NCI-H510A (cell line): ENCODE measurements at places on chromosomes 2 and 18.

DNA sequence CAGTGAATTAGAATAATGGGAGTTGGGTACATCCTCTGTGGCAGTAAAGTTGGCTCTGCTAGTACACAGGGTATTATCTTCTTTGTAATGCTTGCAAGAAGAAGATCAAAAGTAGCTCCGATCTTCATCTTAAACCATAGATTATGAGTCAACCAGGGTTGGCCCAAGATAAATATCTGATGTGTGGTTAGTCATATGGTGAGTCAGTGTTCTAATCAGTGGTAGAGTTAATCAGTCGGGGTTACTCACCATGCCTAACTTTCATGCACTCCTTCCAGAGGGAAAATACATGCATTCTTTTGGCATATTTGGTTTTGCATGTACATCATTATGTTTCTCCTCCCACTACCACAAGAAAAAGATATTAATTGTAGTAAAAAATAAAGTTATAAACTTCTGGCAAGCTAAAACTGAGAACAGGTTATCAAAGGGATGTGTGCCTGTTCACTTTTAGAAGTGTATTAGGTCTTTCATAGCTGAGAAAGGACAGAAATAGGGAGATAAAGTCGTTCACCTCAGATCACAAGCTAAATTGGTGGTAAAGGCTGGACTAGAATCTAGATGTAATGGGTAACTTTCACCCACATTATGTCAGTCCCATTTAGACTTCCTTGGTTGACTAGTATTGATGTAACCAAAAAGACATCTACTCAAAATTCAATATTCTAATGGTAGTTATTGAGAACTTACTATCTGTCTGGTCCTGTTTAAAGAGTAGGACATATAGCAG, 684.4 kb downstream of the IRS1 start:
- no peak for DNase-seq

DNA sequence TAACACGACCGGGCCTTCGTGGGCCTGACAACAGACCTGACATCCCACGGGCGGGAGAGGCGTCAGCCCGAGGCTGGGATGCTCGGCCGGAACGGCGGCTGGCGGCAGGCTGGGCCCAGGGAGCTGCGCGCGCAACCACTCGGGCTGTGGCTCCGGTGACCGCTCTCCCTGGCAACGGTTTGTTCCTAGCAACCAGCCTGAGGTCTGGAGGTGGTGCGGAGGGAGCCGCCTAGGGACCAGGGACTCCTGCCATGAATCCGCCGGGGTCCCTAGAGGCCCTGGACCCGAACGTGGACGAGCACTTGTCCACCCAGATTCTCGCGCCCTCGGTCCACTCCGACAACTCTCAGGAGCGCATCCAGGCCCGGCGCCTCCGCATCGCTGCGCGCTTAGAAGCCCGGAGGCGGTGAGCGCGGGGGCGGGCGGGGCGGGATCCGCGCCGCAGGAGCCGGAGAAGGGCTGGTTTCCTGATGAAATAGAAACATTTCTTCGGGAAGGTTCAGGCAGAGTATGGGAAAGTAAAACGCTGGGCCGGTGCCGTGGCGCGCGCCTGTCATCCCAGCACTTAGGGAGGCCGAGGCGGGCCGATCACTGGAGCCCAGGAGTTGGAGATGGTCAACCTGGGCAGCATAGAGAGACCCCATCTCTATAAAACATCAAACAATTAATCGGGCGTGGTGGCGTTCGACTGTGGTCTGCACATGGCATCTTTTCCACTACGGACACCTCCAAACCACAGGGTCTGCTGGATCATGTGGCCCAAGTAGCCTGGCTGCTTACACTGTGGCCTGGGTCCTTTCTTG, at the start of gene DRC1:
Gene DRC1 (plus strand): TSS at position 182 of the 803 bp plus-strand sequence. CDS start 70 bp downstream, at position 252.
- DNase-seq, result peak; percentile 73

- DNase-seq, result no peak
Measured at GRCh38 chr2:227813229-227813561, 447 bp upstream of the CCL20 start.

DNA sequence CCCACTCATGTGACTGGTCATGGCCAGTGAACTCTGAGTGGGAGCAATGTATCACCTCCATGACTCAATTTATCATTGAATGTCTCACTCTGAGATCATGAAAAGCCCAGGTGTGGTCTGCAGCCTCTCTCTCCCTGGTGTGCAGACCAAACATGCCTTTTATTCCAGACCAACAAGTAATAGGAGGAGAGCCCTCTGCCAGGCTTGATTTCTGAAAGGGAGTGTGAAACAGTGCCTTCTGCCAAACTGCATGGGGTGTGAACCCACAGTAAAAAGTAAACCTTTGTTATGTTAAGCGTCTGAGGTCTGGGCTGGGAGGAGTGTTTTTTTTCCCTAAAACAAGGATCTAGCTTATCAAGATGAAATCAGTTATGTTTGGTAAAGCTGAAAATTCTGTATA, 601.2 kb downstream of the ADCYAP1 start:
- no peak for DNase-seq

GRCh38 chr2:132669908-132670495, at the start of gene LYPD1:
Gene LYPD1 (minus strand): TSS chr2:132670205. CDS start chr2:132669932, 273 bp downstream.
- peak; percentile 50 for DNase-seq

DNA sequence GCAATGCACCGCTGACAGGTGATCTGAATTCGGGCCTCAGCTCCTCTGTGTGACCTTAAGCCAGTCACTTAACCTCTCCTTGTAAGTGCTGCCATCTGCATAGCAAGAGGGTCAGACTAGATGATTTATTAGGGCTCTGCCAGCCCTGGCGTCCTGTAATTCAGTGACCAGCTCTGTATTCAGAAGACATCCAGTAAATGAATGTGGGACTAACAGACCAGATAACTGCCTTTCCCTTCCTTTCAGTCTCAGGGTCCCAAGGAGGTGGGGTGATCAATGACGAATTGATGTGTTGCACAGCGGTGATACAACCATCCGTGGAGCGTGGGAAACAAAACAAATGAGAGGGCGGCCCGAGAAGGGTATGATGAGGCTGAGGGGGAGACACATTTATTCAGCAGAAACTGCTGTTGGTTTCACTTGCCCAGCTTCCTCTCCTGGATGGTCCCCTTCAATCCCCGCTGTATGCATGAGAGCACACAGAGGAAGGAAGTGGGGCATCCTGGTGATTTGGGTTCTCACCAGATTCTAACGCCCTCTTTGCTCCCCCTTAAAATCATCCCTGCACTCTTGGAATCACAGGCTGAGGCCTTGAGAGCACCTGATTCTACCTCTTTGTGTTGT, 92.8 kb downstream of the VIT start:
- DNase-seq, result no peak
